Germinal center (tissue), 1 donor: ENCODE measurements at places on chromosomes 1 and 21.

DNA sequence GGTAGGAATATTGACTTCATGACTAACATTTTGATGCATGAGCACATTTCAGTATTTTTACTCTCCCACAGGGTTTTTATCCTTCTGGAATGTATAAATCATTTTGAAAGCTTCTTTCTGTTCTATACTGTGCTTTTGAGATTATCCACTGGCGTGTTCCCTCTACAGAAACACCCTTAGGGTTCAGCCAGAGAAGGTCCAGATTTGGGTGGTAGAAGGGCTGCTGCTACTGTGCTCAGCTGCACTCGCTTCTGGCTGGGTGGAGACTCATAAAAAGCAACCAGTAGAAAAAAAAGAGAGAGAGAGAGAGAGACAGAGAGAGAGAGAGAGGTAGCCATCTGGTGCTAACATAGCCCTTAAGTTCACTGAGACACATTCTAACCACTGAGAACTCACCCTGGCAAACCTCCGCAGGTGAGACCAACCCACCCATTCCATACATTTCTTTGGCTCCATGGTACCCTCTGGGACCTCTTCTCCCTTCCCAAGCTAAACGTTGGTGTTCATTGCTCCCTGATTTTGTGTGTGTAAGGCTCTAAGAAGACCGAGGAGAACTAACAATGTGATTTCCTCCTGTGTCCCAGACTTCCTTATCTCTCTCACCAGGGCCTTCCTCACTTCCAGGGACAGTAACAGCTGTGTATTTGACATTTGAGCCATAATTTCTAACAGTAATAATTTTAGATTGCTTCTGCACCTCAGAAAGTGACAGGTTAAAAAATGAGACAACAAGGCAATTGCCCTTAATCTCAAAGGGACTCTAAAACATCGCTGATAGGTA, 7.2 kb downstream of the APCS start:
- no peak for DNase-seq

DNA sequence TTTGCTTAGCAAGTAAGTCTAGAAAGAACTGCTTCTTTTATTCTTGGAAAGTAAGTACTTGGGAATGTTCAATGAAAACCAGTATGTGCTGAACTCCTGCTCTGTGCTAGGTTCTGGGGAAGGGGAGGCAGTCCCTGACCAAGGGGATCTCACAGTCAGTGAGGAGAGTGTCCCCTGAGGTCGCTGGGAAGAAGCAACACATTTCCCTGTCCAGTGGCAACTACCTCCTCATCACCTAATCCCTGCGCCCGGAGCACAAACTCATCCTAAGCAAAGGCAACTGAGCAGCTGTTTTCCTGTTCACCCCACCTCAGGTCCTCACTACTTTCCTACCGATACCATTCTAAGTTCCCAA, 61.7 kb upstream of the ANGPTL1 start:
- DNase-seq: no peak

DNA sequence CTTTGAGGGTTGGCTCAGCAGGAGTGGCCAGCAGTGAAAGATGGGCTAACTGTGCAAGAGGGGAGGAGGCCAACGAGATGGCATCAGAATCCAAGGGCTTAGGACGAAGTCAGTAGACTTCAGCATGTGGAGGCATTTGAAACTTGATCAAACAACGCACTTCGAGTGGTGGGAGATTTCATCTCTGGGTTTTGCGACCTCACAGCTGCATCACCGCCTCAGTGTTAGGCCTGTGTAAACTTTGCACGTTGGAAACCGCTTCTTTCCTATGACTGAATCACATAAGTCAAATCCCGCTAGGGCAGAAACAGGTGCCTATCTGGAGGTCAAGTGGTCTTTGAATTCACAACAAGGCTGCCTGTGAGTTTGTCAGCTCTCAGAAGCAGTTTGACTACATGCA, 17.8 kb downstream of the TFF3 start:
- no peak for DNase-seq

GRCh38 chr1:182861994-182862393, 22.8 kb downstream of the DHX9 start:
- DNase-seq: no peak

GRCh38 chr1:30742963-30743559, 14.5 kb downstream of the LAPTM5 start:
- no peak for DNase-seq

DNA sequence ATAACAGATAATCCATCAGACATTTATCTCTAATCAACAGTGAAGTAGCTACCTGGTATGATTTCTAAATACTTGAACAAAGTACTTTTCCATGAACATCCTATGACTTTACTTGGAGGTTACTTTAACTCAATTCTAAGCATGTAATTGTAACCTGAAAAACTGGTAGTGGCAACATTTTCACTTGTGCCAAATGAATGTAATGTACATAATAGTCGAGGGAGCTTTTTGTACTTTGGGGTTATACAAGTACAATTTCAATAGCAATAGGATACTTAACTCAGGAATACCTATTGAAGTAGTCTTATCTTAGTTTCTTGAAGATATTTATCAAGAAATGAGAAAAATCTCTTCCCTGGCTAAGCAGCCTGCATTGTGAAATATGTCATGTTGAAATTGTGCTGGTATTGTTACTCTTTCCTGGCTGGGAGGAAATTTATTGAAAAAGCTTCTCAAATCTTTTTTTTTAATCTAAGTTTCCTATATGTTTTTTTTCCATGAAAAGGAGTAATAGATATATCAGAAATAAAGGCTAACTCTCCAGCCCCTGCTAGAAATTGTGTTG, 33.7 kb upstream of the CACYBP start:
- no peak for DNase-seq

DNA sequence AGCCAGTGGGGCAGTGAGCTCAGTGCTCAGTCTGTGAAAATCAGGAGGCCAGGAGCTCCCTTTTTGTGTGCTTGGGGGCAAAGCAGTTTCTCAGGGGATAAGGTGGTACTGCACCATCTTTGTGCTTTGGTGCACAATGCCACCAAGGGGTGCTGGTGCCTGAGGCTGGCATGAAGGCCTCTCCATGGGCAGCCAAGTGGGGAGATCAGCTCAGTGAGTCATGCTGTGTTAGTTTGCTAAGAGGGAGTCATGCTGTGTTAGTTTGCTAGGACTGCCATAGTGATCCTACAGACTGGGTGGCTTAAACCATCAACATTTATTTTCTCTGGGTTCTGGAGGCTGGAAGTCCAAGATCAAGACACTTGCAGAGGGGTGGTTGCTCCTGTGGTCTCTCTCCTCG, 428.1 kb downstream of the PRDM2 start:
- no peak for DNase-seq

DNA sequence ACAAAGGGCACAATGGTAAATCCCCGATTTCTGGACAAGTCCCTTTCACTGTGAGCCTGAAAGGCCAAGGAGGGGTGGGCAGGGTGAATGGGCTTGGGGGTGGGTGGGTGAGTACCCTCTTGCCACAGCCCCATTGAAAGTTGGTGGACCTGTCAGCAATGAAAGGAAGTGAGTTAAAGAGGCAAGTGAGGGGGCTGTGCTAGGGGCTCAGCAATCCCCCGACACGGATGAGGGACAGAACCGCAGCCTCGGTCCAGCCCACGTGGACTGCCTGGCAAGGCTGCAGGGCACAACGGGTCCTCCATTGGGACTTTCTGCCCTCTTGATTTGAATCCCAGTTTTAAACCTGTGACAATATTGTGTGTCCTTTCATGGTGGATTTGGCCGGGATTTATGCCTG, 255.3 kb downstream of the FOXD2 start:
- no peak for DNase-seq

GRCh38 chr1:107430540-107431228, 289.8 kb downstream of the NTNG1 start:
- DNase-seq: peak; percentile 30

DNA sequence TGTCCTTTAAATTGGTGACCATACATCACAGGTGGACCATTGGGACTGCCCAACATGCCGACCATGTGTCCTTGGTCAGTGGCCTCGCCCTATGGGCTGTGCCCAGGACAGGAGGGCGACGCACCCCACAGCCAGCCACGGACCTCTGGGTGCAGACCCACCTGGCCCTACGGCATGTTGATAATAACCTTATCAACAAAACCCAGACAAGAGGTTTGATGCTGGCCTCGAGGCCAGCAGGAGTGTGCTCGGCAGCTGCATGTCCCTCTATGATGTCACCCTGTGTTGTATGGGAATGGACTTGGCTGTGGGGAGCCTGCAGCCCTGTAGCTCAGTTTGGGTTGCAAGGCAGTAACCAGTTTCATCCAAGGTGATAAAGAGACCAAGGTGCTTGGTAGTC, 32.1 kb downstream of the SLC37A1 start:
- DNase-seq: no peak

DNA sequence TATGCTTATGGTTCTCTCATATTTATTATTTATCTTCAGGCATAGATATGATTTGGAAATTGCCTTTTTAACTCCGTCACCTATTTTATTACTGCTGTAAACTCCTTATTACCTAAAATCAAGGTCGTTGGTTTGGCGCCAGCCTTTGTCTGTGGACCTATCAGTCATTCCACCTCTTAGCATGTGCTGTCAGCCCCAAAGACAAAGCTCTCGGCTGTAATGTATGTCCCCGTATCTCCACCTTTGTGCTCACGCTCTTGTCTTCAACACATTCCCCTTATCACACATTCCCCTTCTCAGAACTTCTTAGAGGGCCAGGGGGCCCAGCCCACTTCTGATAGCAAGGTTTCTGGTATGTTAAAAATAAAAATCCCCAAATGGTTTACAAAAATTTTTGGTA, 342.2 kb downstream of the RYR2 start:
- DNase-seq: no peak

DNA sequence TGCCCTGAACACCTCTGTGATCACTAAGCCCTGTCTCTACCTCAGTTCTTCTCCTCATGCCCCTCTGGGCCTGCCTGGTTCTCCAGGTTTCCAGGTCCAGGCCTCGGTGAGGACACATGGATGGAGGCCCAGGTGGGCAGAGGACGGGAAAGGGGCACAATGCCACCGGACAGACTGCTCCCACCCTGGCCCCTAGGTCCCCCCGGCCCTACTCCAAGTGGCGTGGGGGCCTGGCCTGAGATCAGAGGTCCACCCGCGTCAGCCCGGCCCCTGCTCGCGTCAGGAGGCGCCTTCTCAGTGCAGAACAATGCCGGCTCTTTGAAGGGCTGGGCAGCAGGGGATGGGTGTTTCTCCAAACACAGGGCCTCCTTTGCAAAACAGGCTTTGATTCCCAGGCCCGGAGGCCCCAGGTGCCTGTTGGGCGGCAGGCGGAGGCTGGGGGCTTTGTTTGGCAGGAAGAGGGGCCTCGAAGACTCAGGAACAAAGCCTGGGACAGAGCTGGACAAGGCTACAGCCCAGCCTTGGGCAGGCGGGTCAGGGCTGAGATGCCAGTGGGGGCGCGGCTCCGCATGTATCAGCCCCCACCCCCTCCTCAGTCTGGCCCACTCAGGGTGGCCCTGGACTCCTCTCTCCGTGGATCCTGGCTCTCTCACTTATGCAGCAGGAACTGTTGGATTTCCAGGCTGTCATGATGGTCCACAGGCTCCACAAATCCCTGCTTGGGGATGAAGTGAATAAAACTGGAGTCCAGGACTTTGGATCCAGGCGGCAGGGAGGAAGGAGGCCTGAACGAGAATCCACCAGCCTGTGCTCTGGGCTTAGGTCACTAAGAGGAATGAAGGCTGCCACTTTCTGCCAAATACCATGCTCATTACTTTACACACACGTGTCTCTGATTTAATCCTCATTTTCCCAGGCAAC, 77.4 kb upstream of the SLC2A1 start:
- no peak for DNase-seq

- no peak for DNase-seq
These were observed 65.5 kb upstream of the PALMD start for GRCh38 chr1:99580451-99580850.

GRCh38 chr1:154589780-154590179, 18.2 kb downstream of the ADAR start:
- no peak for DNase-seq

GRCh38 chr1:240831191-240831631, 219.3 kb upstream of the GREM2 start:
- DNase-seq: no peak

GRCh38 chr1:17265162-17265561, 16.3 kb downstream of the PADI3 start:
- DNase-seq: no peak

GRCh38 chr1:179447489-179447888, 81.7 kb downstream of the AXDND1 start:
- no peak for DNase-seq

DNA sequence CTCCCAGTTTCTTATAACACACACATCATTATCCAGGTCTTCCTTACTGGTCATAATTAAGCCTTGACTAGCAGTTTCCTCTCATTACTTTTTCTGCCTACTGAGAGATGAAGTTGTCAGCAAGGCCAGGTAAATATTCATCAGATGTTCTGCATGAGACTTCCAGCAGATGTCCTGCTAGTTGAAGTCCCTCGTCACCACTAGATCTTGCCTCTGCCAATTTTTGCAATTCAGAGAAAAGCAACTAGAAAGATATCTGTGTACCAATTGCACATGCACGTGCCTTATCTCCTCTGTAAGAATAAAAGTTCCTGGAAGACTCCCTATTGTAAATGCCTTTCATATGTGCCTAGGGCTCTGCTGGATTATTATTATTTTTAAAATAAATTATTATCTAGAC, 18.3 kb downstream of the ACKR1 start:
- DNase-seq: no peak

DNA sequence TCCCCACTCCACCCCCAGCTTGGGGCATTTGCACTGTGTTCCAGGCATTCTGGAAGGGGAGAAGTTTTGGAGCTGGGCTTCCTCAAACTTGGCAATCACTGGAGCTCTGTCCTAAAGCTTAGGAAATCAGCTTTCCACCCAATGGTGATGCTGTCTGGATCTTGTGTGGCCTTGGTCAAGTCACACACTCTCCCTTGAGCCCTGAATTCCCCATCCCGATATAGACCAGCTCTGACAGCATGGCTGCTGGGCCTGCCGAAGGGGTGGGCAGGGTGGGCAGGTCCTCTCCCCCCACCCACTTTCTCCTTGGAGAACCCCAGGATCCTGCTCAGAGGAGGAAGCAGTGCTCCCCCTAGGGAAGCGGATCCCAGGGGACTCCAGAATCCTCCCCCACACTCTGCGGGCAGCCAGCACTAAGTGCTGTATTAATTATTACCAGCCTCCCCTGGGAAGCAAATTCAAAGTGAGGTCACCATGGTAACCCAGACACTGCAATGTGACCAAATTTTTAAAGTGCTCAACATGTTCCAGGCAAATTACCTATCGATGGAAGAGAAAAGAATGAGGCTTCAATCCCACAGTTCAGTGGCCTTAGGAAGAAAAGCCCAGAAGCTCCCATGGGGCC, 21.3 kb upstream of the LDLRAP1 start:
- DNase-seq: no peak

DNA sequence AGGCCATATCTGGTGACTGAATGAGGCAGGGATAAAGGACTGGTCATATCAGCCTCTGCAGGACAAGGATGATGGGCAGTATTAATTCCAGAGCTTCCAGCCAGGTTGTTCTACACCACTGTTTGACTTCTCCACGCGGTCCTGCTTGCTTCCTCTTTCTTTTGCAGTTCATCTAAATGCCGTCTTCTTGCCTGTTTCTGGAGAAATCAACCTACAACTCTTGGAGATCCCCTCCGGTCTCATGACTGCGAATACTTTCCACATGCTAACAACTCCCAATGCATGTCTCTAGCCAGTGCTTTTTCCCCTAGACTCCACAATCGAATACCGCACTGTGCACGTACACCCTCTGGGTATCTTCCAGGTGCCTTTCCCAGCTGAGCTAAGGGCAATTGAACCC, 14.1 kb upstream of the TIAM1 start:
- no peak for DNase-seq
